Activated T-helper 1 cell treated with anti-CD3 and anti-CD28 coated beads, Interleukin-12 subunit alpha, Interleukin-12 subunit beta, Interleukin-2, Interleukin-4 antibody, amounts not matched to agents 30 ng/mL and 10 ng/mL and 1 ng/mL, durations not matched to agents 14 hours and 24 hours and 36 hours (primary cell): ENCODE measurements at places on chromosomes 2 and 18. TPM values are rescaled to one million over a fixed set of nuclear protein-coding genes. Genes with fewer than 3 reads are reported as not detected.
A peak's percentile ranks its signal among the peaks of the same experiment; 100 is the strongest.

DNA sequence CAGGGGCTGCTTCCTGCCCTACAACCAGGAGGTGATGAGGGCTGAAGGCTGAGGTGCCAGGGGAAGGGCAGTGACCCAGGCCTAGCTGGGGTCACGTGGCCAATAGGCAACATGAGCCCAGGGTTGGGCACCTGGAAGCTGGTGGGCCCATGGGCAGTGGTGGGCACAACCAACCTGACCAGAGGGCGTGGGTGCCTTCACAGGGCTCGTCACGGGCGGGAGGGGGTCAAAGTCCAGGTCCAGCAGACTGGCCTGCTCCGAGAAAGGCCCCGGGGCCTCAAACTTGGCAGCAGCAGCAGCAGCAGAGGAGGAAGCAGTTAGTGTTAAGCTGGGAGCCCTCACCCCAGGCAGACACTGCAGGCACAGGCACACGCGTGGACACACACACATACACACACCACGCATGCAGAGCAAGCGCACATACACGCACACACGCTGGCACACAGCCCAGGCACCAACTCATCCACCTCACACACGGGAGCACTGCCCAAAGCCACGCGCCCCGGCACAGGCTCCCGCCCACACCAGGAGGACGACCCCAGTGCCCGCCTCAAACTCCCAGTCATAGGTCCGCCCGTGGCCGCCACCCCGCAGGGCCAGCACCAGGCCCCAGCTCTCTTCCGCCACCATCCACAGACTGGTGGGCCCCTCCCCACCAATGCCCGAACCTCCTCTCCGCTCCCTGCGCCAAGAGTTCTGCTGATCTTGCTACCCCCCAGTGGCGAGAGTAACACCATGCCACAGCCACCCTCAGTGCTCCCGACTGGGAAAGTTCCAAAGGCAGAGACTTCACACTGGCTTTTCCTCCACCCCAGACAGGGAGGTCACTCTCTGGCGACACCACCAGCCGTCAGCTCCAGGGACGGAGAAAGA is 53.0 kb downstream of the BIN1 start:
- no peak for DNase-seq

DNA sequence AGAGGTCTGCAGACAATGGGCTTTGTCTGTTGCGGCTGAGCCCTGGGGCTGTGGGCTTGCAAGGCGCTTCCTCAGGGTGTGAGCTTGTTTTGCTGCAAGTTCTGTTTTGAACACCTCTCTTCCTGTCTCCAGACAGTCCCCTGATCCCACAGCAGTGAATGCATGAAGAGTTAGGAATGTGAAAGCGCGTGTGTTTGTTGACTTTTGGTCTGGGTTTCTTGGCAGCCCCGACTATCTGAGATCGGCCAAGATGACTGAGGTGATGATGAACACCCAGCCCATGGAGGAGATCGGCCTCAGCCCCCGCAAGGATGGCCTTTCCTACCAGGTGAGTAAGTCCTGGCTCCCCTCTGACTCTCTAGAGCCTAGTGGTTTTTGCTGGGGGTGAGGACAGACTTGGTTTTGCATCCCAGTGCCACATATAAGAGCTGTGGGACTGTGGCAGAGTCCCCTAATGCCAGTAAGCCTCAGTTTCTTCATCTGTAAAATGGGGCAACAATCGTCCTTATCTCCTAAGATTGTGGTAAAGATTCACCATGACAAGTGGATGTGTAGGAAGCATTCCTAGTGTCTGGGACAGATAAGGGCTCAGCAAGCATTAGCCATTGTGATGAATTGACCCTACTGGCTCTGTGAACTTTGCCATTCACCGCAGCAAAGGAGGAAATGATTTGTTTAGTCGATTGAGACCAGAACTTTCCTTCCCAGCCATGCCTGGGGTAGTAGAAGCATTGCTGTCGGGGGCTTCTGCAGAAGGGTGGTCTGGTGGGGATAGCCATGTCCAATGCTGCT is 3.0 kb downstream of the LBH start:
- peak; percentile 41 for DNase-seq

DNA sequence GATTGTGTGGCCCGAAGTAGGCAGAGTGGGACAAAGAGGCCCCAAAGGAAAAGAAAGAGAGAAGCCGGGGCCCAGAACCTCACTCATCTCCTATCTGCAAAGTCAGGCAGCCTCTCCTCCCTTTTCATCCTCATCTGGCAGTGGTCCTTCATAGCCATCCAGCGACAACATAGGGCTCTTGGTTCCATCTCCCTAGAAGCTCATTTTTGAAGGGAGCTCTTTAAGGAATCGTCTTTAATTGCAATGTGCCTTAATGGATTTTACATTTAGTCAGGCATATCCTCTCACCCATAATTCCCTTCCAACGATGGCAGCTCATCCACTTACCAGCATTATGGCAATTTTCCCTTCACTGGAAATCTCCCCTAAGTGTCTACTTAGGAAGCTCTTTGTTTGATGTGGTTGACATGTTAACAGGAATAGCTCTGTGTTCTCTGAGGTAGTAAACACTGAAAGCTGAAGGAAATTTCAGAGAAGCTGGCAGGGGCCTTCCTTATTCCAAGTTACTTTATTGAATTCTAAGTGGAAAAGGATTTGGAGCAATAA is 780.6 kb downstream of the TSN start:
- DNase-seq, result no peak

- peak; percentile 9 for DNase-seq
Observed at GRCh38 chr18:58310517-58310916, 266.5 kb downstream of the NEDD4L start.

GRCh38 chr2:137255345-137255744 is 490.0 kb downstream of the THSD7B start:
- no peak for DNase-seq

GRCh38 chr2:215973954-215974699 is 39.2 kb downstream of the MREG start:
- DNase-seq, result no peak

CHMP1B gene
- total RNA-seq, result 24.8 and 26.8 TPM in 2 replicates

TCF7L1 gene
- total RNA-seq, result not detected in 2 replicates

STK16 gene
- 30.1 and 30.6 TPM in 2 replicates for total RNA-seq

KCNS3 gene
- 0.07 TPM in 1 of 2 replicates, not detected in the other for total RNA-seq

CCDC74B gene
- 0.52 and 1.8 TPM in 2 replicates for total RNA-seq
